ENCODE measurements at places on chromosomes 5 and 9.

GRCh38 chr5:77282337-77283027 lies 72.0 kb downstream of the PDE8B start:
- no peak for DNase-seq

DNA sequence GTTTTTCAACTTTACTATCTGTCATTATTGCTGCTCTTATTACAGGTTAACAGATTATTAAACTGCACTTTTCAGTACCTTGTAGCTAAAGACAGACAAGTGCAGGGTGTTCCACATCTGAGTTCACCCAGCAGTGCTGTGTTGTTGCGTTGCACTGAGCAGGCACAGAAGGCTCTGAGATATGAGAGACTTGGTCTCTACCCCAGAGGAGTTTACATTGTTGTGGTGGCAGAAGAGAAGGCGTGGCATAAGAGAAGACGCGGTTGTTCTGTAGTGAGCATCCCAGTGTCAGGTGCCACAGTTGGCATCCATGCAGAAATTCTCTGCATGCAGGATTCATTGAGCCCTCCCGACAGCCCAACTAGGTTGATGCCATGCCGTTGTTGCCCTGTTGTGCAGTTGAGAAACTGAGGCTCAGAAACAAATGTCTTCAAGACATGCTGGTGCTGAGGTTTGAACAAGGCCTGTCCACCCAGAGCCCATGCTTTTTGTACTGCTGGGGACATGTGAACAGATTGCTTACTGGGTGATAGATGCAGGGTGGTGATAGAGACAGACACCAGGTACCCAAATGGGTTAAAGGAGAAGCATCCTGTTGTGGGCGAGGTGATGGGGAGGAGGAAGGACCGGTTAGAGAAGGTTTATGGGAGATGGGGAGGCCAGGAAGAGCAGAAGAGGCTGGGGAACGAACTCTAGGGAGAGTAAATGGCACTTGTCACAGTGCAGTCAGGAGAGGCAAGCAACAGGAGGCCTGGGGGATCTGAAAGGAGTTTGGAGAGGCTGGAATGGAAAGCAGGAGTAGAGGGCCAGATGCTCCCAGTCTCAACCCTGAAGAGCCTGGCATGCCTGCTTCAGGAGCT lies 8.2 kb downstream of the ABL1 start:
- no peak for DNase-seq

DNA sequence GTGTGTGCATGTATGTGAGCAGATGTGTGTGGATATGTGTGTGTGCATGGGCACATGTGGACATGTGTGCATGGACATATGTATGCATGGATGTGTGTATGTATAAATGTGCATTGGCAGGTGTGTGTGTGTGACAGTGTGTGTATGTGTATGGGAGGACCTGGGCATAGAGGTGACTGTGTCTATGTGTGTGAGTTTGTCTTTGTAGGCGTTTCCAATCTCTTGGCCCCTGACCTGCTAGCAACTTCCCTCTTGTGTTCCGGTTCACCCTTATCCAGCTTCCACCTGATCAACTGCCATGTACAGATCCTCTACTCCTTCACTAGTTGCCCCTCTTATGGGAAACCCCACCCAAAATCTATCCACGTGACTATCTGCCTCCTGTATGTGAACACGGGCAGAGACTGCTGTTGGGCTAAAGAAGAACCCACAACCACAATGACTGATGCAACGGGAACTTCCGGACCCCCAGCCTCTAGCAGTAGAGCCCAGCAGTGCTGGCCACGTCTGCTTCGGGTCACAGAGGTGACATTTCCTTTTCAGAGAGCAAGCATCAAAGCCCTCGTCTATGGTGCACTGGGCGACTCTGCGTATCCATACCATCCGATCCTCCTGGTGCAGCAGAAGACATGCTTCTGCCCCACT lies 24.9 kb upstream of the GADD45G start:
- no peak for DNase-seq

DNA sequence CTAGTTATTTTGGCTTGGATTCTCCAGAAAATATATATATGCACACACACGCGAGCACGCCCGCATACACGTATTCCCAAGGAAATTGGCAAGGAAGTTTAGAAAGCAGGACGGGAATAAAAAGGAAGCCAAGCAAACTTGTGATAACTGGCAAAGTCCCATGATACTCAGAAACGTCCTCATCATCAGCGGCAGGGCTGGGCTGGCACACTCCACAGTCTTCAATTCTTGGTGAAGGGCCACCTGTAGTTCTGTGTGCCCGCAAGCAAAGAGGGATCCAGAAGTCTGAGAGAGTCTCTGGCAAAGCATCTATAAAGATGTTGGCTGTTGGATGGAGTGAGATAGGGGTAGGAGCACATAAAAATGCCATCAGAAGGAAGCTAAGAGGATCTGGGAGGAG lies 289.3 kb upstream of the CTNND2 start:
- DNase-seq = no peak

GRCh38 chr5:159619826-159620225 lies 289.5 kb upstream of the IL12B start:
- no peak for DNase-seq

DNA sequence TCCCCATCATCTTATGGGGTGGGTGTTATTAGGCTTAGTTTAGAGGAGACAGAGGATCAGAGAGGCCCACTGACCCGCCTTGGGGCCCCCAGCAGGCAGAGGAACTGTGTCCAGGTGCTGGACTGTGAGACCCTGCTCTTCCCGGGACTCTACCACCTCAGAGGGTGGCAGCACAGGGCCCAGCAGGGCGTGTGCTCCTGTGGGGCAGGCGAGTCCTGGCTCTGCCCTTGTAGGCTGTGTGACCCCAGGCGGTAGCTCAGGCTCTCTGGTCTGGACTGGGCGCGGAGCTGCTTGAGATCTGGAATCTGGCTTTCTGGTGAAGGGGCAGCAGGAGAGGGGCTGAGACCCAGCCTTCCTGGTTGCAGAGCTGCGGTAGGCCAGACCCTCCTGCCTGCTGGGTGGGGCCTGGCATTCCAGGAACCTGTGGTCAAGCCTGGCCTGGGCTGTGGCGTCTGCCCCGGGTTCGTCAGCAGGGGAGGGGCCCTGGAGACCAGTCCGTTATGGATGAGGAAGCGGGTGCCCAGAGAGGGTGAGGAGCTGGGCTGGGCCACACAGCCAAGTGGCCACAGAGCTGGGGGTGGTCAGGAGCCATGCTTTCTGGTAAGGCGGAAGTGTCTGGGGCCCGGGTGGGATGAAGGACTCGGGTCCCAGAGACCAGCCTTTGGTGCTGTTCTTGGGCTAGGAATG lies 46.5 kb downstream of the RXRA start:
- no peak for DNase-seq

DNA sequence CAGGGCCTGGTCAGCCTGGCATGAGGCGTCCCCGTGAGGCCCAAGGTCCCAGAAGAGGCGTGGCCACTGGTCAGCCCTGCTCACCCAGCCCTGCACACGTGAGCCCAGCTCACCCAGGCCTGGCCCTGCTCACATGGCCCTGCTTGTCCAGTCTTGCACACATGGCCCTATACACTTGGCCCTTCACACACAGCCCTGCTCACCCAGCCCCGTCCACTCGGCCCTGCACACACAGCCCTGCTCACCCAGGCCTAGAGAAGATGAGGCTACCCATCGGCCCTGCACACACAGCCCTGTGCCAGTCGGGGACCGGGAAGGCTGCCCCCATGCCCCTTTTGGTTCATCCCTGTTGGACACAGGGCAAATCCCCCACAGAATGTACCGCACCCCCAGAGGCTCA lies 28.4 kb downstream of the ZDHHC11B start:
- DNase-seq = no peak

- no peak for DNase-seq
These were observed 279.2 kb upstream of the NREP start for GRCh38 chr5:112036206-112036605.

GRCh38 chr5:111231119-111231518 lies 6.9 kb downstream of the CAMK4 start:
- no peak for DNase-seq

DNA sequence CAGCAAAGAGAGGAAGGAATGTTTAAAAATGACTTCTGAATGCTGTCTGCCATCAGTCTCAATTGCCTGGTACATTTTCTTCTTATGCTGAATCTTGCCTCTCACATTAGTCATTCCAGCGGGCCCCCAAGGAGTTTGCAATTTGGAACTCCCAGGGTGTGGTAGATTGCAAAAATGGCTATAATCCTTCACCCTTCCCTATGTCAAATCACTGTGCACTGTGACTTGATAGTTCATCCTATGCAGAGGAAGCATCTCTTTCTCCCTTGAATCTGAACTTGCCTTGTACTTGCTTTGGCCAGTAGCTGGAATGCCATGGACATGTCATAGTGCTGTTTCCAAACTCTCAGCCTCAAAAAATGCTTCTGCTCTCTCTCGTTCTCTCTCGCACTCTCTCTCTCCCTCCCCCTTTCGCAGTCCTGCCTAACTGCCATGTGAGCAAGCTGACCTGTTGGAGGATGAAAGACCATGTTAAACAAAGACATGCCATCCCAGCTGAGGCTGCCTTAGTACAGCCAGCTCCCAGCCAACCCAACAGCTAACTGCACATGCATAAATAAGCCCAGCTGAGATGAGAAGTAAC lies 284.0 kb upstream of the TLE4 start:
- DNase-seq = no peak

DNA sequence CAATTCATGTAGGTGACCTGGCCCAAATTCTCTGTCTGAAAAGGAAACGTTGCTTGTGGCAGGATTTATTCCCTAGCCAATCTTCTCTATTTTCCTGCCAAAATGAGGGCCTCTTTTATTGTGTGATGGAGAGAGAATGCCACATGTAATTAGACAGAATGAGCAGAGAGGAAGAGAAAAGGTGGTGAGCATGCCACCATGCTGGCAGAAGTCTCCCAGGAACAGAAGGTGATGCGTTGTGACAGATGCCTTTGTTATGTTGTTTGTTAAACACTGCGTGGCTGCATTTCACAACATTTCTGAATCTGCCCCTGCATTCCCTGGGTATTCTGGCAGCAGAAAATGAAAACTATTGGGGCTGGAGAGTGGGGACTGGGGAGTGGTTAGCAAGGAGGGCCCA lies 577.6 kb downstream of the TLR4 start:
- DNase-seq = no peak

- no peak for DNase-seq
These were observed 197.0 kb upstream of the VLDLR start for GRCh38 chr9:2424619-2425033.

DNA sequence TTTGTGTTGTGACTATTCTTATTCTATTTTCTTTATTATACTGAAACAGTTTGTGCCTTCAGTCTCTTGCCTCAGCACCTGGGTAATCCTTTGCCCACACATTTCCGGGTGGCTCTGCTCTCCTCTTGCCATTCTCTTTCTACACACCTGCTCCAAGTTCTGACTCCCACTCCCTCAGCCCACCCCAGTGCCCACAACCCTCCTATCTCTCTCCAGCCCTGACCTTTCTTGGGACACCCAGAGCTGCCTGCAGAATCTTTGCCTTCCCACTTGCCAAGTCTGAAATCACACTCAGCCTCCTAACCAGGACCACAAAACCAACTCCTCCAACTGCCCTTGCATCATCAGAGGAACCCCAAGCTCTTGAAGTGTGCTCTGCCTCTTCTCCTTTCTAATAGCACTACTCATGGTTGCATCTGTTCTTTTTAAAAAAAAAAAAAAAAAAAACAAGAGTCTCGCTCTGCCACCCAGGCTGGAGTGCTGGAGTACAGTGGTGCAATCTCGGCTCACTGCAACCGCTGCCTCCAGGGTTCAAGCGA lies 4.1 kb downstream of the SWI5 start:
- no peak for DNase-seq

DNA sequence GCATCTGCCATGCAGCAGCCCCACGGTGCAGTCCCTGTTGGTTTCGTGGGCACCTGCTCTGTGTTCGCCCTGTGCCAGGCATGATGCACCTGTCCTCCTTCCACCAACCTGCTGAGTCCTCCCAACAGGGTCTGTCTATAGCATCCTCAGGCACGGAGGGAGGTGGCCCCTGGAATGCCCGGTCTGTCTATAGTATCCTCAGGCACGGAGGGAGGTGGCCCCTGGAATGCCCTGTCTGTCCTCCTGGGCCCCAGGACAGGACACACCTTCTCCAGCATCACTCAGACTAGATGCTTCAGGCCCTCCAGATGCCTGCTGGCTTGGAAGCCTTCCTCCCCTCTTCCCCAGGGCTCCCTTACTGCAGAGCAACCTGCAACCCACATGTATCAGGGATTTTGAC lies 9.9 kb upstream of the PHYHD1 start:
- no peak for DNase-seq

- DNase-seq = no peak
These were observed 22.5 kb downstream of the TMEM268 start for GRCh38 chr9:114633438-114634089.

- DNase-seq = no peak
These were observed 3.0 kb upstream of the ERBIN start for GRCh38 chr5:65923339-65923738.

DNA sequence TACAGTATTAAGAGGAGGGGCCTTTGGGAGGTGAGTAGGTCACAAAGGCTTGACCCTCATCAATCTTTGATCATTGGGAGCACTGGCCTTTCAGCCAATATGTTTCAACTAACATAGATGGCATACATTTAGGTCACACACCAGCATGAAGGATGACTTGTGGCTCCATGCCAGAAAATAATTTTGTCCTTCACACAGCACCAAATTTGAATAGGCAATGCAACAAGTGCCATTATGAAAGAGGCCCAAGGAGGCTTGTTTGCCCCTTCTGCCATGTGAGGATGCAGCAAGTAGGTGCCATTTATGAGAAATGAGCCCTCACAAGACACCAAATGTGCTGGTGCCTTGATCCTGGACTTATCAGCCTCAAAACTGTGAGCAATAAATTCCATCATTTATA lies 81.1 kb downstream of the JAKMIP2 start:
- no peak for DNase-seq

- no peak for DNase-seq
These were observed 156.5 kb downstream of the ERCC6L2 start for GRCh38 chr9:96031916-96032534.

Measured in amniotic stem cell (primary cell).